CD8-positive, alpha-beta memory T cell (primary cell): ENCODE measurements at places on chromosomes 3 and 15.
A peak's percentile ranks its signal among the peaks of the same experiment; 100 is the strongest.

DNA sequence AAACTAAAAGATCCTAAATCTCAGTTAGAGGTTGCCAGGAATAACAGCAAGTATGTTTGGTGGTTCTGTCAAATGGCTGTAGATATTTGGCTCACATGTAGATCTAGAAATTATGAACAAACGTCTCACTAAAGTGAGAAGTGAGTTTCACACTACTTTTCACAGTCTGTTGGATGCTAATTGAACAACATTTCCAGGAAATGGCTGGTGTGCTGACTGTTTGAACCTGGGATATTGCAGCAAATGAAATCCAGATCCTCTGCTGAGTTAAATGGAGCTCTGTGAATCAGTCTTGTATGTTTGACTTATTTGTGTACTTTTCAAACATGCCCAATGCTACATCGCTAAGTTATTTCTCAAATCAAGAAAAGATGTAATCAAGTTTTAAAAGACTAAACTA, 21.3 kb upstream of the RSL24D1 start:
- H3K27ac ChIP-seq = no peak overlapping the region
- no peaks in the 10 kb centered on the region for H3K36me3 ChIP-seq
- peaks cover 31% of the 10 kb centered on the region for H3K4me1 ChIP-seq
- H3K4me3 ChIP-seq = no peak overlapping the region
- no peak for DNase-seq
- H3K27me3 ChIP-seq = no peaks in the 10 kb centered on the region

DNA sequence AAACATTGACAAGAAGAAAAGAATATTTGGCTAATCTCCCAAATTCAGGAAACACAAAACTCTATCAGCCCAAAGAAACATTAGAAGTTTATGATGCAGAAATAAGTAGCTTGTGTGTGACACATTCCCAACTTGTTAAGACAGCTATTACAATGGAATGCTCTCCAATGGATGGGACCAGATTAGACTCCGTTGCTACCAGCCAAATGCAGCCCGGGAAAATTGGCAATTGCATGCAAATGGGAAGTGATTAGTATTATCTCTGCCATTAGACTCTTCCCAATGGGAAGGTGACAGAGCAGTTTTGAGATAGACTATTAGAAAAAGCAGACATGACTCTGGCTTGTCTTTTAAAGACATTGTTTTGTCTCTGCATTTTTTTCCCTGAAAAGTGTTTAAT, 37.4 kb upstream of the KCNMB2 start:
- no peak for DNase-seq
- no peaks in the 10 kb centered on the region for H3K27me3 ChIP-seq
- H3K4me3 ChIP-seq = no peak overlapping the region
- no peaks in the 10 kb centered on the region for H3K4me1 ChIP-seq
- H3K27ac ChIP-seq = no peak overlapping the region

GRCh38 chr3:86913160-86913559, 77.8 kb downstream of the VGLL3 start:
- H3K27me3 ChIP-seq = no peaks in the 10 kb centered on the region
- no peak overlapping the region for H3K27ac ChIP-seq
- H3K4me1 ChIP-seq = no peaks in the 10 kb centered on the region
- no peak overlapping the region for H3K4me3 ChIP-seq

- H3K27ac ChIP-seq = no peak overlapping the region
- H3K4me1 ChIP-seq = no peaks in the 10 kb centered on the region
- H3K36me3 ChIP-seq = no peaks in the 10 kb centered on the region
- no peaks in the 10 kb centered on the region for H3K27me3 ChIP-seq
- H3K4me3 ChIP-seq = no peak overlapping the region
- DNase-seq = no peak
Observed at GRCh38 chr15:81596159-81596865, 222.3 kb upstream of the TMC3 start.

- H3K36me3 ChIP-seq = no peaks in the 10 kb centered on the region
- H3K27me3 ChIP-seq = peaks cover 7% of the 10 kb centered on the region
- no peak overlapping the region for H3K27ac ChIP-seq
Observed at GRCh38 chr3:25582242-25582641, 82.5 kb downstream of the TOP2B start.

GRCh38 chr3:14550651-14551611, 10.8 kb upstream of the GRIP2 start:
- no peaks in the 10 kb centered on the region for H3K4me1 ChIP-seq
- DNase-seq = no peak
- H3K27me3 ChIP-seq = no peaks in the 10 kb centered on the region
- H3K36me3 ChIP-seq = no peaks in the 10 kb centered on the region
- no peak overlapping the region for H3K4me3 ChIP-seq

DNA sequence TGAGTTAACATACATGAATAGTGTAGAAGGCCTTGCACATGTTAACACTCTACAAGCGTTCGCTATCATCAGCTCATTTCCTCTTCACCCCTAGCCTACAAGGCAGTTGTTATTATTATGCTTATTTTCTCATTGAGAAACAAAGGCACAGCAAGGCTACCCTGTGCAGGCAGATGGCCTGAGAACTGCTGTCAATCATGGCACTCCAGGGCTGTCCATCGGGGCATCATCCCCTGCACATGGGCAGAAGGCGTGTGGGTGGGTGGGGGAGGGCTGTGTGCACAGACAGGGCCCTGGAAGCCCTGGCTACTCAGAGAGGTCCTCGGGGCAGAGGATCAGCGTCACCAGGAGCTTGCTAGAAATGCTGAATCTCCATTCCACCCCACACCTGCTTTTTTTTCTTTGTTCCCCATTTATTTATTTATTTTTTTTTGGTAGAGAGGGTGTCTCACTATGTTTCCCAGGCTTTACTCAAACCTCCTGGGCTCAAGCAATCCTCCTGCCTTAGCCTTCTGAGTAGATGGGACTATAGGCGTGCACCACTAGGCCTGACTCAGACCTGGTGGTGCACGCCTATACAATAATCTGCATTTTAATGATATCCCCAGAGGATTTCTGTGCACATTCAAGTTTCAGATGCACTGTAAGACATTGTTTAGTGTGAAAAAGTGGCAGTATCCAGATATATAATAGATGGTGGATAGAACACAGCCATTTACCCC, 9.6 kb upstream of the ZXDC start:
- H3K27ac ChIP-seq = no peak overlapping the region
- no peak overlapping the region for H3K4me3 ChIP-seq
- H3K27me3 ChIP-seq = no peaks in the 10 kb centered on the region
- no peaks in the 10 kb centered on the region for H3K36me3 ChIP-seq

DNA sequence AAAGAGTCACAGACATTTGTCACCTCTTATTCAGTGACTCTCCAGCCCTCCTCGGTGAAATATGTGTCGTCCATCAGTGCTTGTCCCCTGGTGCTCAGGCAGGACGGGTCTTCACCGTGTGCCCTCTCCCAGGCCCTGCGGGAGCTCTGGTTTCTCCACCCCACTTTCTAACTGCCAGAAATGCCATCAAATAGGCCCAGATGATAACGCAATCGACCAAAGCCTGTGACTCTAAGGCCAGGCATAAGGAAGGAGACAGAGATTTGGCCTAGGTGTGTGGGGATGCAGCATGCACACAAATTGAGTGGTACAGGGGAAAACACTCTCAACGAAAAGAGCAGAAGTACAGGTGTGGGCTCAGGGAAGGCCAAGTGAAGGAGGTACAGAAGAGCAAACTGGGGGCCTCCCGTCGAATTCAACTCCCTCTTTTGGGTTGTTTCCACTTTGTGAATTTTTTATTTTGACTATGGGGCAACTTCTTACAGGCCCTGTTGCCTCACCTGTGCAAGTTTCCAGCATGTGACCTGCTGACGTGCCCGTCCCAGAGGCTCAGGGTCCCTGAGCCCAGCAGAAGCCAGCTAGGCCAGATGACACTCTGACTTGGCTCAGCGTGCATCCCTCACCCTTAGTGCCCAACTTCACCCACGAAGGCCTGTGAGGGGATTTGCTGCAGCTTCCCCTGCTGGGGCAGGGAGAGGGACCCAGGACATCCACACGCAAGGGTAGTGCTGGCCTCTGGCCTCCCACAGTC, 4.7 kb downstream of the NUP210 start:
- no peaks in the 10 kb centered on the region for H3K27me3 ChIP-seq
- peak overlapping the region; percentile 60 for H3K27ac ChIP-seq
- DNase-seq = no peak
- H3K4me3 ChIP-seq = peak overlapping the region; percentile 55
- H3K36me3 ChIP-seq = peaks cover 4% of the 10 kb centered on the region

GRCh38 chr3:81013360-81013759, 748.1 kb downstream of the GBE1 start:
- H3K4me3 ChIP-seq = no peak overlapping the region
- no peaks in the 10 kb centered on the region for H3K4me1 ChIP-seq
- DNase-seq = no peak
- H3K36me3 ChIP-seq = no peaks in the 10 kb centered on the region
- H3K27ac ChIP-seq = no peak overlapping the region

GRCh38 chr15:29196722-29197121, 72.9 kb downstream of the NSMCE3 start:
- H3K36me3 ChIP-seq = no peaks in the 10 kb centered on the region
- H3K27me3 ChIP-seq = no peaks in the 10 kb centered on the region
- H3K4me1 ChIP-seq = no peaks in the 10 kb centered on the region
- no peak overlapping the region for H3K27ac ChIP-seq

DNA sequence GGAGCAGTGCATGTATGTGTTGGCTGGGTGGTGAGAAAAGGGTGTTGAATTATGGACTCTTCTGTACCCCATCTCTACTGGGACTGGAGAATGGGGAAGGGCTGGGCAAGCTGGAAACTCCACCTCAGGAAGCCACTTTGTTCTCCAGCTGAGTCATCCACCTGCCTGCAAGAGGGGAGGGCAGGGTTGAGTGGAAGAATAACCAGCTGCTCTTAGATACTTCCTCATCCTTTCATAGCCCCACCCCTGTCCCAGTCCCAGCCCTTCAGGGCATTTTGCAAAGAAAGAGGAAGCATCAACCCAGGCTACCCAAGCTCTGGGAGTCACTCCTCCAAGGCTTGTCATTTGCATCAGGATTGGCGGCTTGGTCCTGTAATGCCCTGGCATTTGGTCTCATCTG, 33.1 kb downstream of the RAB11A start:
- no peaks in the 10 kb centered on the region for H3K27me3 ChIP-seq
- no peak overlapping the region for H3K27ac ChIP-seq
- no peaks in the 10 kb centered on the region for H3K4me1 ChIP-seq
- no peak for DNase-seq
- H3K4me3 ChIP-seq = no peak overlapping the region

DNA sequence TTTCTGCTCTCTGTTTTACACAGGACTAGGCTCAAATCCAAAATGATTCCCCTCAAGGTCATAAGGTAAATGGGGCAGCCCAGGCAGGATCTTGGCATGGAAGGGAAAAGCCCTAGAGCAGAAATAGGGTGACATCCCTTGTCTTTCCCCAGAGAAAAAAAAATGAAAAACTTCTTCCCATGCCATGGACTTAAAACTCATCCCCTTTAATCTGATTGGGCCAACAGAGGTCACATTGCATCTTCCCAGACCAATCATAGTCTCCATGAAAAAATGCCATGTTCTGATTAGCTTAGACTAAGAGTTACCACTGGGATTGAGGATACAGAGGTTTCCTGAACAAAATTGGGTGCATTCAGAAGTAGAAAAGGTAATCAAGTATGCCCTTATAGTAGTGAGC, 241.3 kb upstream of the LRTM1 start:
- no peaks in the 10 kb centered on the region for H3K4me1 ChIP-seq
- H3K36me3 ChIP-seq = no peaks in the 10 kb centered on the region
- no peak overlapping the region for H3K4me3 ChIP-seq
- no peak for DNase-seq
- no peak overlapping the region for H3K27ac ChIP-seq
- no peaks in the 10 kb centered on the region for H3K27me3 ChIP-seq

GRCh38 chr3:190524942-190525341, 11.1 kb downstream of the IL1RAP start:
- no peaks in the 10 kb centered on the region for H3K36me3 ChIP-seq
- H3K27me3 ChIP-seq = no peaks in the 10 kb centered on the region
- H3K27ac ChIP-seq = no peak overlapping the region
- no peak for DNase-seq

GRCh38 chr15:49855917-49856637, 235.2 kb downstream of the DTWD1 start:
- H3K4me3 ChIP-seq = no peak overlapping the region
- DNase-seq = no peak
- H3K27me3 ChIP-seq = no peaks in the 10 kb centered on the region

DNA sequence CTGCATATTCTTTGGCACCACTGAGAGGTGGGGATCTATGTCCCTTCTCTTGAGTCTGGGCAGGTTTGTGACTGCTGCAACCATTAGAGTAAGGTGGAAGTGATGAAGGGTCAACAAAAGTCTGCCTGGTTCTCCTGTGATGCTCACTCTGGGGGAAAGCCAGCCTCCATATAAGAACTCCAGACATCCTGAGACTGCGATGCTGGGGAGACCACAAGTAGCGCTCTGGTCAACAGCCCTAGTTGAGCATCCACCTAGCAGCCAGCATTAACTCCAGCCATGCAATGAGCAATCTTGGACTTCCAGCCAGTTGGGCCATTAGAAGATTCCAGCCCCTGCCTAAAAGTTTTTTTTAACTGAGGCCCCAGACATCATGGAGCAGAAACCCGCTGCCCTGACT, 62.8 kb downstream of the SCN11A start:
- H3K4me1 ChIP-seq = no peaks in the 10 kb centered on the region
- H3K4me3 ChIP-seq = no peak overlapping the region
- no peak overlapping the region for H3K27ac ChIP-seq
- DNase-seq = no peak
- H3K27me3 ChIP-seq = peaks cover 4% of the 10 kb centered on the region

DNA sequence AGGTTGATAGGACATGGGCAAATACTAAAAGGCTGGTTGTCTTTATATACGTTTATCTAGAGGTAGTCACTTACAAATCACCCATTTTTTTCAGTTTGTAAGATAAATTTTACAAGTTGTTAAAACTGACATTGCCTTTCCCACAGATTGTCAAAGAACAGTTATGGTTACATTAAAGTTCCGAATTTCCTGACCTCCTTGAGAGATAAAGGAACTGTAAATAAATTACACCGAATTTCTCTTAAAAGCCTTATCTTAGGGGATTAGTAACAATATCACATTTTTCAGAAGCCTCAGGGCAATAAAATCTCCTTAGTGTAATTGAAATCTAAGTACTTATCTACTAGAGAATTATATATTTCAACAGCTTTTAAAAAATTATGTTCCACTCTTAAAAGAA, 49.5 kb downstream of the ZPLD1 start:
- H3K4me1 ChIP-seq = no peaks in the 10 kb centered on the region
- no peak for DNase-seq
- no peaks in the 10 kb centered on the region for H3K36me3 ChIP-seq
- H3K4me3 ChIP-seq = no peak overlapping the region
- H3K27ac ChIP-seq = no peak overlapping the region

GRCh38 chr3:33789183-33789954, 9.1 kb upstream of the PDCD6IP start:
- no peaks in the 10 kb centered on the region for H3K27me3 ChIP-seq
- no peak overlapping the region for H3K4me3 ChIP-seq
- H3K4me1 ChIP-seq = no peaks in the 10 kb centered on the region
- no peak for DNase-seq

GRCh38 chr15:25670025-25670554, 193.0 kb downstream of the ATP10A start:
- H3K27me3 ChIP-seq = peaks cover 6% of the 10 kb centered on the region
- H3K27ac ChIP-seq = no peak overlapping the region
- no peaks in the 10 kb centered on the region for H3K4me1 ChIP-seq
- H3K36me3 ChIP-seq = no peaks in the 10 kb centered on the region
- DNase-seq = no peak
